ENCODE measurements at places on chromosomes 1 and 21. TPM values are rescaled to one million over a fixed set of nuclear protein-coding genes. Genes with fewer than 3 reads are reported as not detected.

ARHGEF16 gene
- 0.45 TPM for total RNA-seq

DNA sequence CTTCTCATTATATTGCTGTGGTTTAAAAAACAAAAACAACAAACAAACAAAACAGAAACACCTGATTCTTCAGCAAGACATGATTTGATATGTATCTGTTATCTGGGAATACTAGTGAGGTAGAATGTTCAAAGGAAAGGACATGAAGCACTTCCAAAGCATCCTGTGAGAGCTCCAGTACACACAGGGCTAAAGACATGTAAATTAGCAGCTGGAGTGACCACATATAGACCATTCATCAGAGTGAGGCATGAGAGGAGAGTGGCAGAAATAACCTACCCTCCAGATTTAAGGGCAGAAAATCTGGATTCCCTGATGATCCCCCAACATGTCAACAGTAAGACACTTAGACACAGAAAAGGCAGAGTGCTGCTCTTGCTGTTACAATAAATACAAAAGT, 260.5 kb upstream of the CHRM3 start:
- DNase-seq, result no peak

IFI44 gene
- total RNA-seq, result 19.4 TPM

GRCh38 chr1:210905944-210906453, 227.9 kb downstream of the KCNH1 start:
- no peak for DNase-seq

- DNase-seq, result no peak
Measured at GRCh38 chr21:44800103-44800502, 1.5 kb downstream of the UBE2G2 start.

DNA sequence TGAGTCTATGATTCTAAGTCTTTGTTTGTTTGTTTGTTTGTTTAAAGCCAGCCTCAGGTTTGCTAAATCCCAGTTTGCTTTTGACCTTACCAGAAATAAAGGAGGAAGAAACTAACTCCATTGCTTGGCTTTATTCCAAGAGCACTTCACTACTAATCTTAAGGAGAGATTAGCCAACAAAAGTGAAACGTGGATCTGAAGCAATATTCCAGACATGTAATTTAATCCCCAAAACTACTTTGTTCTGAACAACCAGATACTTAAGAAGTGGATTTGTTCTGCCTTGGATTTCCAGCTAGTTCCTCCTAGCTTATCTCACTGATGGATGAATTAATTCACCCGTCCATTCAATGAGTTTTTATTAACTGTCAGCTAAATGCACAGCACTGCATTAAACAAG, 15.9 kb upstream of the CEP350 start:
- DNase-seq, result no peak

DNA sequence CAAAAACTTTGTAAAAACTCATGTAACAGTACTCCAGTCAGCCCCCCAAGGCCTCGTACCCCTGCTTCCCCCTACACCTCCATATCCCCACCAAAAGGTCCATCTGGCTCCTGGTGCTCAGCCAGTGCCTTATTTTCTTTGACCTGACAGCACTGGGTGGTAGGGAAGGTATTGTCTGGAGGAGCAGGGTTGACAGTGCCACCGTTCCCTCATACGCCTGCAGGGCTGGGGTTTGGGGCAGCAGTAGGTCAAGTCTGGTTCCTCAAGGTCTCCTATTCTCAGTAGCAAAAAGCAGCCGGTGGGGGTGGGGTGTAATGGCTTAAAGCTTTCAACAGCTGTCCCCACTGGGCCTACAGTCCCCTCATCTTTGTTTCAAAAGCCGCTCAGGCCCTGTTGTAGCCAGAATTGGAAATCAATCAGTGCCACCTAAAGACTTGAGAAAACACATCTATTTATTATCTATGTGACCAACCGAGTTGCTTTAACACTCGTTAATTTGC, 25.3 kb upstream of the TTF2 start:
- no peak for DNase-seq

OR10K2 gene
- total RNA-seq, result not detected

- DNase-seq, result no peak
Measured at GRCh38 chr1:81509594-81509993, 291.1 kb upstream of the ADGRL2 start.

DNA sequence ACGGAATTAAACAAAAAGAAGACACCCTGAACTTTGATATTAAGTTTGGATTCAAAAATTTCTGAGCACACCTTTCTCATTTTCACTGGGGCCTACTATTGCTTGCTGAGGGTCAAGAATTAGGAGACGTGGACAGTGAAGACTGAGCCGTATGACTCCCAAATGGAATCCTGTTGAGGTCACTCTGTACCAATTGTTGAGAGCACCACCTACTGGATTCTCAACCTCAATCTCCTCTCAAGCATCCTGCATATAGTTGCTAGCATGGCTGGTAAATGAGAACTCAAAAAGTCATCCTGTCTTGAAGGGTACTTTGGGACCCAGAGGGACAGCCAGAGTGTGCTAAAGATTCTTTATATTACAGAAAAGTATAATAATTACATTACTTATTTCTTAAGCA, 20.2 kb upstream of the MTR start:
- DNase-seq, result no peak

DNA sequence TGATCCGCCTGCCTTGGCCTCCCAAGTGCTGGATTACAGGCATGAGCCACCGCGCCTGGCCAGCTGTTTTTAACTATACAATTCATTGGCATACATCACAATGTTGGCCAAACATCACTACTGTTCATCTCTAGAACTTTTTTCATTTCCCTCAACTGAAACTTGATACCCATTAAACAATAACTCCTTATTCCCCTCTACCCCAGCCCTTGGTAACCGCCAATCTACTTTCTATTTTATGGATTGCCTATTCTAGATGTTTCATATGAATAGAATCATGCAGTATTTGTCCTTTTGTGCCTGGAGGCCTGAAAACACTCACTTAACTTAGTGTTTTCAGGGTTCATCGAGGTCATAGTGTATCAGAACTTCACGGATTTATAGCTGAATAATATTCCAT, 16.2 kb downstream of the BTF3L4 start:
- no peak for DNase-seq

GRCh38 chr1:42851960-42852607, 5.7 kb downstream of the ZNF691 start:
- no peak for DNase-seq

DNA sequence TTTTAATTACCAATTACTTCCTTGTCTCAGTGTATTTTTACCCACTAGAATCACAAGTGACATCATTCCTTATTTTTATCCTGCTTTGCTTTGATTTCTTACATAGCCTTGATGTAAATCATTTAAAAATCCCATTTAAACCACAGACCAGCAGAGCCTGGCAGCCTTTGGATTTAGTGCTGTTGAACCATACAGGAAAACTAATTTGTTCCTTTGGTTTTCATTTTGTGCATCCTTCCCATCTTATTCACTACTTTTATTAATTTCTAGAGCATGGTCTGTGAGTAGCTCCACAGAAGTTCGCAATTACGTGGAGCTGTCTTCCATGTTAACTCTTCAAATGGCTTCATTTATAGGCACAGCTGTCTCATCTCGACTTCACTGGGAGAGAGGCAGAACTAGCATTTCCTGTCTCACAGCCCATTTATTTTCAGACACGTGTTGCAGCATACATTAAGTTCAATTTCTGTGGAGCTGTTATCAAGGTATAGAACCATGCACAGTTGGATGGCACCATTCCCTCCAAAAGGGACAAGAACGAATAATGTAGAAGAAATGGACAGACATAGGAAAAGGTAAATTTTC, 235.3 kb downstream of the MRPL39 start:
- DNase-seq, result no peak

DNA sequence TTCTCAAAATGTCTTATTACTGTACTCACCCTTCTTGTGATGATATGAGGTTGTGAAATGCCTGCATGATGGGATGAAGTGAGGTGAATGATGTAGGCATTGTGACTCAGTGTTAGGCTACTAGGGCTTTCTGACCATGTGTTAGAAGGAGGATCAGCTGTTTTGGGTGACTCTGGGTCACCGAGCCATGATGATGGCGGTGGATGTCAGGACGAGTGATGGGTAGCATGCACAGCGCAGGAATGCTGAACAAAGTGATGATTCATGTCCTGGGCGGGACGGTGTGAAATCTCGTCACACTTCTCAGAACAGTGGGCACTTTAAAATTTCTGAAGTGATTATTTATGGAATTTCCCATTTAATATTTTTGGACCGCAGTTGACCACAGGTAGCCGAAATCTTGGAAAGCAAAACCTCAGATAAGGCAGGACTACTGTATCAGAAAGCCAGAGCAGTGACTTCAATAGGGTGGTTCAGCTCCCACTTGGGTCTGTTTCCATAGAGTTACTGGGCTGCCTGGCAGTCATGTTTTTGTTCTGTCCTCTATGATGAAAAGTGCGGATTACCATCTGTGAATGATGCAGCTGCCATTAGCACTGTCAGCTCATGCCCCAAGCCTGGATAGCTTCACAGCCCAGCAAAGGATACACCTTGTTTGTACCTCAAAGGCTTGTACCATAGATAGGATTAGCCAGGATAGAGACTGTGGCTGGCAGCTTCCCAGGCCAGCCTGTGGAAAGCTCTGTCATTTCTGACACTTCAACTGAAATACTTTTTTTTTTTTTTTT, 26.6 kb downstream of the IL6R start:
- DNase-seq, result no peak

- no peak for DNase-seq
Measured at GRCh38 chr1:167276969-167277368, 56.3 kb downstream of the POU2F1 start.

KRTAP10-7 gene
- not detected for total RNA-seq

DNA sequence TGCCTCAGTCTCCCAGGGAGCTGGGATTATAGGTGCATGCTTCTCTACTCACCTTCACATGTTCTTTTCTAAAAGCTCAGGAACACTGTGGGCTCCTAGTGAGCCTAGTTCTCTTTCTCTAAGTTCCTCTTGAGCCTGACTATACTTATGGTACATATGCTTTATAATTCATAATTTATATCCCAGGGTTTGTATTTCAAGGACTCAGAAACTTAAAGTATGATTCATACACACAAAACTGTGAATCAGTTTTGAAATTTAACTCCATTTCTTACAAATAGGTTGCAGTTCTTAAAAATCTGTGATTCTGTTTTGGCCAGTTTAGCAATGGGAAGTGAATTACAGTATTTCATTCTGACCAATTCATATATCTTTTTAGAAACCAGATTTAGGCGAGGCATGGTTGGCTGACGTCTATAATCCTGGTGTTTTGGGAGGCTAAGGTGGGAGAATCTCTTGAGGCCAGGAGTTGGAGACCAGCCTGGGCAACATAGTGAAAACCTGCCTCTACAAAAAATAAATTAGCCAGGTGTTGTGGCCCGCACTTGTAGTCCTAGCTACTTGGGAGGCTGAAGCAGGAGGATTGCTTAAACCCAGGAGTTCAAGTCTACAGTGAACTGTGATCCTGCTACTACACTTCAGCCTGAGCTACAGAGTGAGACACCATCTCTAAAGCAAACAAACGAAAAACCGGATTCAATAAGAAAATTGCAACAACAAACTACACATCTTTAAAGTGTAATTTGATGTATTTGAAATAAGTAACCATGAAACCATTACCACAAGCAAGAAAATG, 15.6 kb downstream of the RASAL2 start:
- no peak for DNase-seq

TDRD5 gene
- 6.0 TPM for total RNA-seq

- DNase-seq, result no peak
Measured at GRCh38 chr1:227759341-227760300, 24.4 kb downstream of the SNAP47 start.

DNA sequence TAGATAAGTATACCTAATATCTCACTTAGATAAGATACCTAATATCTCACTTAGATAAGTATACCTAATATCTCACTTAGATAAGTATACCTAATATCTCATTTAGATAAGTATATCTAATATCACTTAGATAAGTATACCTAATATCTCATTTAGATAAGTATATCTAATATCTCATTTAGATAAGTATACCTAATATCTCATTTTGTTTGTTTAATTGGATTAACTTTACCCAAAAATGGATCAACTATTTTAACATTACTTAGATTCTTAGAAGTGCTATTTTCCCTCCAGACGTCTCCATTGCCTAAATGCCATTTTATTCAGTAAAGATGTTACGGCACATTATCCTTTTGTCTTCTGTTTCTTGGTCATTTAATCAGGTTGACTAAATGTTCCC, 346.4 kb downstream of the CHRM3 start:
- no peak for DNase-seq

OR2L8 gene
- 6.6 TPM for total RNA-seq

ZNF695 gene
- 11.9 TPM for total RNA-seq

RHD gene
- 0.64 TPM for total RNA-seq

GRCh38 chr1:31372051-31372450, 825 bp downstream of the FABP3 start:
- peak; percentile 22 for DNase-seq

DNA sequence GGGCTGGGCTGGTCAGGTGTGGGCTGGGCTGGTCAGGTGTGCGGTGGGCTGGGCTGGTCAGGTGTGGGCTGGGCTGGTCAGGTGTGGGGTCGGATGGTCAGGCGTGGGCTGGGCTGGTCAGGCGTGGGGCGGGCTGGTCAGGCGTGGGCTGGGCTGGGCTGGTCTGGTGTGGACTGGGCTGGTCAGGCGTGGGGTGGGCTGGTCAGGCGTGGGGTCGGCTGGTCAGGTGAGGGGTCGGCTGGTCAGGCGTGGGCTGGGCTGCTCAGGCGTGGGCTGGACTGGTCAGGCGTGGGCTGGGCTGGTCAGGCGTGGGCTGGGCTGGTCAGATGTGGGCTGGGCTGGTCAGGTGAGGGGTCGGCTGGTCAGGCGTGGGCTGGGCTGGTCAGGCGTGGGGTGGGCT, 5.8 kb upstream of the FNDC10 start:
- no peak for DNase-seq

DNA sequence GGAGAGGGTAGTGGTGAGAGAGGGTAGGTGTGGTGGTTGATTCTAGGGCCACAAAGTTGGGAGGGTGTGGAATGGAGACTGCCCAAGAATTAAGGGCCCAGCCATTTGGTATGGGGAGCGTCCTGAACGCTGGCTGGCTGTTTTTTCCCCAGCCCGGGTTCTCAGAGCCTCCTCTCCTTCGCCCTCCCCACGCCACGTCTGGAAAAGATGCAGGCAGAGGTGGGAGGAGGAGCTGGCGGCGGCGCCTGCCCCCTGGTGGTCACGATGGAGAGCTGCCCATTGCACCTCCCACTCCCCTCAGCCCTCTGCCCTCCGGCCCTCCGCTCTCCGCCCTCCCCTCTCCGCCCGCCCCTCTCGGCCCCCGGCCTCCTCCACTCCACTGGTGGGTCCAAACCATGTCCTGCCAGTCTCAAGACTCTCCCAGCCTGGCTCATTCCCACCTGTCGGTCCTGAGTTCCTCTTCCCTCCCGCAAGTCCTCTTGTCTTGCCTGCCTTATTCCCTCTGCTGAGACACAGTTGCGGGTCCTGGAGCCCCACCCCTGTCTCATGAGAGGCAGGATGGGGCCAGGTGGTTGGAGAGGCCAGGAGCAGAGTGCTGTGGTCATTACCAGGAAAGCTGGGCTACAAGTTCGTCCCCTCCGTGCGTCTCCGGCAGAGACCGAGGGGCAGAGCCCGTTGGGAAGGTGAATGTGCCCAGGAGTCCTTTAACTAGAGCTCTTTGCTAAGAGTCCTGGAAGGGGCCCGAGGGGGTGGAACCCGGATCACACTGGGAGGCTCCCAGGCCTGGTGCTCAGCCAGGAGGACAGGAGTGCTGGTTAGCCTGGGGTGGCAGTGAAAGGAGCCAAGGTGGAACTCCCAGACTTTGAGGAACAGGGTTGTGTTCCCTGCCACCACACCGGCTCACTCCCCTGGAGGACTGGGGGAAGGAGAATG, 22.6 kb downstream of the ETNK2 start:
- DNase-seq, result peak; percentile 83
